ENCODE measurements at places on chromosomes 16 and 17.

DNA sequence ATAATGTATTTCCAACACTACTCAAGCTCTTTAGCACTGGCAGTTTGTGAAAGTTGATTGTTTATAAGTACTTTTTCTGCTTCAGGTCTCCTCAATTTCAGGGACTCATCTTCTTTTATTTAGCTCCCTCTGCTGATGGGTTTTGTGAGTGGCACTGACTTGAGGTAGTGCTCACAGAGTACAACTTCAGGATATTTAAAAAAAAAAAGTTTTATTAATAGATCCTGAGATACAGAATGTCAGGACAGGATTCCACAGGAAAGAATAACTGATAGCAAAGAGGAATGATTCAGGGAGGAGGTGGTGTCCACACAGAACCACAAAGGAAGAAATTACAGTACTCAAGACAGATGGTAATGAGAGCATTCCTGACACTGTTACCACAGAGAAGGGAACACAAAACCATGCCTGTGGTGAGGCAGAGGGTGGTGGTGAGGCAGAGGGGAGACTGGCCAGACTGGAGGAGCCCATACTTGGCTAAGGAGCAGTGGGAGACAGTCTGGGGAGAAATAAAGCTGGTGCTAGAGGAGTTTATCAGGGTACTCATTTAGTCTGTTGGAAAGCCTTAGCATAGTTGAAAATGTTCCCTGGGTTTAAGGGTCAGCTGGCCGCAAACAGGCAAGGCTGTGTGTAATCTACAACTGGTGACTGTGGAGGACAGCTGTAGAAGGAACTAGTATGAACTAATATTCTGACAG, 63.7 kb downstream of the SPAG9 start:
- no peak for DNase-seq

- DNase-seq, result no peak
Measured at GRCh38 chr16:57141822-57142631, 43.8 kb downstream of the PSME3IP1 start.

DNA sequence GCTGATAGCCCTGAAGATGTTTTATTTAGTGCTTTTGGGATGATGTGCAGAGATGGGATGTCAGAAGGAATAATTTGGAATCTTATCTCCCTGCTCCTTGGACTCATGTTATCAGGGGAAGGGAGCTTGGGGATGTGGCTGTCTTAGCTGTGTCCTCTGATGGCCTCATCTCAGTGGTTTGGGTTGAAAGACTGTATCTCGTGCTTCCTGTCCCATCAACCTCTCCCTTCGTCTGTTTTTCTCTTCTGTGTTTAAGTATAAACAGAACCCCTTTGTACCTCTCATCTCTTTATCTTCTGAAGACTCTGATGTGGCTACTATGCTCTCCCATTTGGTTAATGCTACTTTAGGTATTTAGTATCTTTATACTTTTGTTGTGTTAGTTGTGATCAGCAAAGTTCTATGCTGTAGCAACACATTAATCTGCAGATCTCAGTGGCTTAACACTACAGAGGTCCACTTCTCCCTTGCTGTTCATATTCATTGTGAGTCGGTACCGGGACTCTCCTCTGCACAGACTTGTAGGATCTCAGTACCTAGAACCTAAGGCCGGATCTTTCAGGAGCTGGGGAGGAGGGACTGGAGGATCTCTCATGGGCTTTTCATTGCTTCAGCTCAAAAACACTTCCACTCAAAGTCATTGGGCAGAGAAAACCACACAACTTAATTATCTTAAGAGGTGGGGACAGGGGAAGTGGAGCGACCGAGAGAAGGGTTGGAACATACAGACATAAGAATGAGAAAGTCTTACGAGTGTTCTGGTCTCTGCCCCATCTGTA, 28.8 kb downstream of the PRKCA start:
- DNase-seq, result no peak

DNA sequence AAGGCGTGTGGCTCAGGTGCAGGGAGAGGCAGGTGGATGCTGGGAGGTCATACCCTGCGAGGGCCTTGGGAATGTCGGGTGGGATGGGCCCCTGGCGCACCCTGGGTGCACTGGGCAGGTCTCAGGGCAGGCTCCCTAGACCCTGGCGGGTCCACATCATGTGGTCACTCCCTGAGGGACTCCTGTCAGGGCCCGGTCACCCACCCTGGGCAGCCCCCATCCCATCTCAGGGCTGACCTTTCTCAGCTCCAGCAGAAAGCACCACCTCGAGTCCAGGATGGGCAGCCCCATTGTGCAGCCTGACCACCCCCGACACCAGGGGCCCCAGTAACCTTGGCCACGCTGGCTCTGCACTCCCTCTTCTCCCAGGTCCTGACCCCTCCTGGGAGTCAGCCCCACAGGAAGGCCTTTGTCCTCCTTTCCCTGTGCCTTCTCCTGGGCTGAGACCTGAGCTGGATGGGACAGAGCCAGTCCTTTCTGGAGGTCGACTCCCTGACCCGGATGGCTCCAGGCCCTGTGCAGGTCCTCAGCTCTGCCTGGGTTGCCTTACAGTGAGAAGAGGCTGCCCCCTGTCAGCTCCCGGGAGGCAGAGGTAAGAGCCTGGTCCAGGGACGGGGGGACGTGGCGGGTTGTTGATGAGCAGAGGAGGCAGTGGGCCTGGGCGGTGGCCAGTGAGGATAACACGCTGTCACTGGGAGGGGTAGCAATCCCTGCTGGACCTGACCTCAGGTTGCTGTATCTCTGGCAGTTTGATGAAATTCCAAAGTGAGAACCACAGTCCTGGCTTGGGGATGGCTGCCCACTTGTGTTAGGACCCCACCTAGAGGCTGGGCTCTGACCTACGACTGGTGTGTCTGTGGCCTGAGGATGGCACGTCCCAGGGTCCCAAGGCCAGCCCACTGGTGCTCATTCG, 77.9 kb downstream of the GOSR1 start:
- DNase-seq, result no peak

DNA sequence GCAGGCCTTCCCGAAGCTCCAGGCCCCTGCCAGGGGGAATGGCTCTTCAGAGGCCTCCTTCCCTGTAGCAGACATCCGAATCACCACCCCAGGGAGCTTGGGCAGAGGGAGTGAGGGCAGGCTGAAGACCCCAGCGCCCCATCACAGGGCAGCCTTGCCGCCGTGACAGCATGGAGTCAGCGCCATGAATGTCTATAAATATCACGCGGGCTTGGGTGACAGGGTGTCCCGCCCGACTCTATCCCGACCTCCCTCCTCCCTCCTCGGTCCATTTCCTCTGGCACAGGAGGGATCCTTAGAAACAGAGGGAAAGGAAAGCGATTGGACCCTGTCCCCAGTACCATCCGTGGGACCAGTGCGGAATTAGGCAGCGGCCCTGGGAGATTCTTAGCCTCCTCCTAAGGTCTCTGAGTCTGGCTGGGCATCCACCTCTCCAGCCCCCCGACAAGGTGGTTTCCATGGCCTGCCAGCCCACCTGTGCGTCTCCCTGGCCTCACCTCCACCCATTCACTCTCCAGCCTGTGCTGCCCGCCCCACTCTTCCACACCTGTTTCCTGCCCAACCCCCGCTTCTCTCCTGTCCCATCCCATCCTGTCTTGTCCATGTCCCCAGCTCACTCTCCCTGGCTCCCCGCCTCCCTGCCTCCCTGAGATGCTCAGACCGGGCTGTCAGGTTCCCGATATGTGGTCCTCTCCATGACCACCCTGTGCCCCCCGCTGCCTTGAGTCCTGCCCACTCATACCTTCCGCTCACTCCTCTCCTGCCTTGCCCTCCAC, 5.1 kb downstream of the ATP2A1 start:
- no peak for DNase-seq

DNA sequence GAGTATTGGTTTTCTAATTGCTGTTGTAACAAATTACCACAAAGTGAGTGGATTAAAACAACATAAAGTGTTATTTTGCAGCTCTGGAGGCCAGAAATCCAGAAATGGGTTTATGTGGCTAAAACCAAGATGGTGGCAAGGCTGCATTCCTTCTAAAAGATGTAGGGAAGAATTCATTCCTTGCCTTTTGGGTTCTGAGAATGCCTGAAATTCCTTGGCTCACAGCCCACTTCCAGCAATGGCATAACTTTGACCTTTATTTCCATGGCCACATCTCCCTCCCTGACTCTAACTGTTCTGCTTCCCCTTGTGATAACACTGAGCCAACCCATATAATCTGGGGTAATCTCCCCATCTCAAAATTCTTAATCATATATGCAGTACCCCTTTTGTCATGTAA, 269.6 kb upstream of the RPL38 start:
- no peak for DNase-seq

Measured in stimulated activated CD4-positive, alpha-beta T cell treated with anti-CD3 and anti-CD28 coated beads, Interleukin-12 subunit alpha, Interleukin-12 subunit beta, amount 100 ng/mL, for 4 hours (primary cell).